ENCODE measurements at places on chromosomes 12 and 14.

- no peak for DNase-seq
These were observed 298.3 kb downstream of the SSPN start for GRCh38 chr12:26493656-26494055.

- no peak for DNase-seq
These were observed 8.2 kb upstream of the NTS start for GRCh38 chr12:85865890-85866289.

- no peak for DNase-seq
These were observed 357.4 kb upstream of the PRICKLE1 start for GRCh38 chr12:42946871-42947381.

DNA sequence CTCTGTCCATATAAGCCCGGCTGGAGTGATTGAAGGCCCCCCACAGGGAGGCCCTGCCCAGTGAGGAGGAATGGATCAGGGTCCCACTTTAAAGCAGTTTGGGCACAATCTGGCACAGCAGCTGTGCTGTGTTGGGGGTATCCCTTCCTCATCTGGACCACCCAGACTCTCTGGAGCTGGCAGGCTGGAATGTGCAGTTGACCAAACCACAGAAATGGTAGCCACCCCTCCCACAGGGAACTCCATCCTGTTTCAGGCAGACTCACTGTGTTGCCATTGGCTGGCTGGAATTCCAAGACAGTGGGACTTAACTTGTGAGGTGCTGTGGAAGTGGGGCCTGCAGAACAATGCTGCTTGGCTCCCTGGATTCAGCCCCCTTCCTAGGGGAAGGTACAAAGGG lies 53.5 kb upstream of the YARS2 start:
- DNase-seq: no peak

- DNase-seq: no peak
These were observed 31.5 kb downstream of the DTX1 start for GRCh38 chr12:113088037-113088436.

DNA sequence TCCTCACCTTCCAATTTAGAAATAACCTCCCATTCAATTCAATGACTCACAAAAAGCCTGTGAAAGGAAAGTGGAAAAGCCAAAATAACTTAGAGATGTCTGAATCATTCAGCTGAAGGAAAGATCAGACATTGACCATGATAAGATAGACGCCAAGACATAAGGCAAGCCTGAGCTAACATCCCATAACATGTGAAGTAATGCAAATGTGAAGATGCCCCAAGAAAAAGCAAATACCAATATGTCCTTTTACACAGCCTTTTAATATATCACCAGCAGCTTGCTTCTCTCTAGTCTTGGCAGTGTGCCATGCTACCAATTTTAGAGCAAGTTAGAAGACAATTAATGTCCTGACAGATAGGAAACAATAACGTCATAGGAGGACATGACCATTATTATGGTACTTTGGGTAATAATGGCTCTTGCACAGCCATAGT lies 2.4 kb upstream of the NUMB start:
- DNase-seq: no peak

DNA sequence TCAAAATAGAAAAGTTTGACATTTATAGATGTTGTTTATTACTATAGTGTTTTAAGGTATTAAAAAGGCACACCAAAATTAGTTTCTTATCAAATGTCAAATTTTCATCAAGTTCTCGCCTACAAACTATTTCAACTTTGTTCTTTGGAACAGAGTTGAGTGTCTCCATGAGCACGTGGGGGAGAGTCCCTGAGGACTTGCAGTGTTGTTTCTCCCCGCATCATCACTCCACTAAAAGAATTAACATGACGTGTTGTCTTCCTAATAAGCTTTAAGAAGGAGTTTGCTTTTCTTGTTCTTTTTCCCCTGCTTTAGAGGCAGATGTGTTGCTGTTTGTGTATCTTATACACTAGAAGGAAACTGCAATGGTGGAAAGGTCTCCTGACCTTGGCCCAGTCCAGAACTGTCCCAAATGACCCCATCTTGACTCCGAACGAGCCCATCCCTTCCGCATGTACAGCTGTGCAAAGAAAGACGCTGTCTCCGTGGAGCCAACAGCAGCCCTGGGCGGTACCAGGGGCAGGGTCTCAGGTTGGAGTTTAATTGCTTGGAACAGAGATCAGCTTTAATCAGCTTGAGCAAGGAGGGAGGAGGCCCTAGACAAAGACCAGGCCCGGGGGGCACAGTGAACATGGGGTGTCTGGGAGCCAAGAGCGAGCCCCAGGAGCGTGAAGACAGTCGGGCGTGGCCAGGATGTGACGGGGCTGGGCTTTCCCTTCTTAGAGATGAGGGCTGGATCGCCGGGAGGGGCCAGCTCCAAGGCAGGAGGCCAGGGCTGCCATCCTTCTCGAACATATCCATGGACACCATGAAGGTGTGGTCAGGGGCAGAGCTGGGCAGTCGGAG lies 215.4 kb upstream of the RTL1 start:
- no peak for DNase-seq

GRCh38 chr12:12265571-12266388 lies 1.1 kb downstream of the LRP6 start:
- DNase-seq: no peak

DNA sequence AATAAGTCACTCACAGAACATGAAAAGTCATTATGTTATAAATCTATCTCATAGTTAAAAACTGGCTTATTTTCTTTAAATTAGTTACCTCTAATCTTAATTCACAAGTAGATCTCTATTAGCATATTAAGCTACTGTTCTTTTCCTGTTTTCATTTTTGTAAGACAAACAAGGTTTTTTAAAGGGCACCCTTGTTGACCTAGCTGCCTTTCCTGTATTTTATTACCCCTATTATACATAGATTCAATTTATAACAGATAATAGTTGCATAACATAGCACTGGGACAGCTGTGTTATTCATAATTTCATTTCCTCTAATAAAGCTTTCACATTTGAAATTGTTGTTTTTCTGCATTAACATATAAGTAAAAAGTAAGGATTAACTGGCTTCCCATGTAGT lies 1500.7 kb upstream of the FLRT2 start:
- no peak for DNase-seq

- no peak for DNase-seq
These were observed 23.2 kb downstream of the MTA1 start for GRCh38 chr14:105442834-105443233.

DNA sequence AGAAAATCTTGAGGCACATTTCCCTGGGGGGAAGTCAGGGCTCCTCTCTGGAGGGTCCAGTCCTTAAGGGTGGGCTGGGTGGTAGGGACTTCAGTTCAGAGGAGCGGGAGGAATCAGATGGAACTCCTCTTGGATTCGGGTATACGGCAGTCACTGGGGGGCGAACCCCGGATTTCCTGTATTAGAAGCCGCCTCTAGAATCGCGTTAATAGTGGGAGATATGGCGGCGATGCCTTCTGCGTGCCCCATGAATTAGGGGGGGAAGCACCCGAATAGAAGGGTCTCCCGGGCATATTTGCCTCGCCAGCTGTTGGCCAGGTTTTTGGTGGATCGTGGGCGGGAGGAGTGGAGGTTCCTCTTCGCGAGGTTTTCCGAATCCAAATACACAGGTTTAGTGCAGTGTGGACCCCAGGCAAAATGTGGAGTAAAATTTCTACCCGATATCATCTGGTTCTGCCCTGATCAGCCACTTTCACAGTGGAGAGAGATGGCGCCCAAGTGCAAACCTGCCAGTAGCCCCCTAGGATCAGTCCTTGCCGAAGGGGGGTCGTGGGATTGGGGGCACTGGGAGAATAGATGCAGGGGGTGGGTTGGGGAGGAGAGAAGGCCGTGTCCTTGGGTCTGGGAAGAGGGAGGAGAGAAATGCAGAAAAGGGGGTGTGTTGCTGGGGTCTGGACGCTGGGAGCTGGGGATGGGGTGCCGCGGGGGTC lies 628 bp downstream of the MEG3 start:
- no peak for DNase-seq

GRCh38 chr14:86625637-86626036 lies 1095.7 kb downstream of the FLRT2 start:
- DNase-seq: no peak

DNA sequence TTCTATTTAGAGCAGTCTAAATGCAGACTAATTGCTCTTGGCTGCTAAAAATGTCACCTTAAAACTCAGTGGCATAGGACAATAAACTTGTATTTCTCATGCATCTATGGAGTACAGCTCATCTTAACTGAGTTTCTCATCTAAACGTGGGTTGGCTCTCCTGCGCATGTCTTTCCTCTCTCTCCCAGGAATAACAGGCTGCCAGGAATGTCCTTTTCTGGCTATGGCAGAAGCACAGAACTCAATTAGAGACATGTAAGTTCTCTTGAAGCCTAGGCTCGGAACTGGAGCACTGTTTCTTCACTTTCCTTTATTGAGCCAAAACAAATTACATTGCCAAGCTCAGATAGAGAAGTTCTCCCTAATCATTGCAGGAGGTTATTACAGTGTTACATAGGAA lies 722.3 kb upstream of the FLRT2 start:
- no peak for DNase-seq

GRCh38 chr14:78710963-78711362 lies 540.8 kb downstream of the NRXN3 start:
- DNase-seq: no peak

- DNase-seq: no peak
These were observed 2.3 kb upstream of the ADSS1 start for GRCh38 chr14:104721505-104722431.

DNA sequence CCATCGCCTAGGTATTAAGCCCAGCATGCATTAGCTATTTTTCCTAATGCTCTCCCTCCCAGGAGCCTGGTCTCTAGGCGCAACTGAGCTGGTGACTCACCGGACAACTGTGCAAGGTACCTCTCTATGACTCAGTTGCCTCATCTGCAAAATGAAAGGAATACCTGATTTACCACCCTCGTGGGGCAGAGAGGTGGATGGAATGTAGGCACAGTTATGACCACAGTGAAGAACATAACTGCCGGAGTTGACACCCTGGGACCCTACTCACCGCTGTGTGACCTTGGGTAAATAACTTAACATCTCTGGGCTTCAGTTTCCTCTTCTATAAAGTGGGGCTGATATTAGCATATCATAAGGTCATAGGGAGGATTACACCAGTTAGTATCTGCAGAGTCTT lies 22.6 kb downstream of the BCL11B start:
- no peak for DNase-seq

DNA sequence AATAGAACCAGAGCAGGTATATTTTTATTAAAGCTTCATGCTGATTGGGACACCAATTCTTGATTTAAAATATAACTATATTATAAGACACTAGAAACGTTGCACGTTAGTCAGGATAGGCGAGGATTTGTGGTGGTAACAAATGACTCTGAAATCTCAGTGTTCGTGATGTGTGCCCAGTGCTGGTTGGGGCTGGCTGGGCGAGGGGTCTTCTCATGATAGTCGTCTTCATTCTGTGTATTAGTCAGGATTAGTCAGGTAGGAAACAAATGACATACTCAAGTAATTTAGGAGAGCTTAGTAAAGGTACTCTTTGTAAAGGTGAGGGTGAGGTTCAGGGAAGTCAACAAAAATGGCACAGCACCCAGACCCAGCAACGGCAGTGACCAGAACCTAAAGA lies 73.9 kb upstream of the HIF1A start:
- no peak for DNase-seq

DNA sequence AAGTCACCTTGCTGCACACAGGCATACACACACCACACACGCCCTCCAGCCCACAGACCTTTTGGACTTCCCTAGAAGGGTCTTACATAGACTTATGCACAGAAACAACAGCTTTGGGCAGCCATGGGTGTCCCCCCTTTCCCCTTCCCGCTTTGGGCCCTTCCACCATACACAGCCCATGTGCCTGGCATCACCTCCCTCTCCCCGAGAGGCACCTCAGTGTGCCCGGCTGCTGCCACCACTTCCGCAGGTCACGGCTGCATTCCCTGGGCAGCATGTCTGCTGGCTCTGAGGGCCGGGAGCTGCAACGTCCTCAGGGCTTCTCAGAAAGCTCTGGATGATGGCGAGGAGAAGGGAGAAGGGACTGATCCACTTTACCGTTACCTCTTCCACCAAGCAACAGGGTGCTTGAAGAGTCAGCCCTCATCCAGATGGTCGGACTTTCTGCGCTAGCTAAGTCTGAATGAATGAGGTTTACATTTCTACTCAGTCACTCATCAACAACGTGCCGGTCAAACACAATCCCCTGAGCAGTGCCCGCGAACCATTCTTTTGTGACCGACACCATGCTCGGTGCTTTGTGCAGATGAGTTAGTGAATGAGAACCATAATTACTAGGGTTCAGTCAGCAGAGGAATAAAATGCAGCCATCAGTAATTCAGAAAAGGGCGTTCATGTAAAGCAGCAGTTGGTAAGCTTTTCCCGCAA lies 72.2 kb upstream of the BCL11B start:
- no peak for DNase-seq

- no peak for DNase-seq
These were observed 921.3 kb downstream of the NRXN3 start for GRCh38 chr14:79091381-79091963.

- no peak for DNase-seq
These were observed 190.1 kb upstream of the PRMT8 start for GRCh38 chr12:3300833-3301401.

DNA sequence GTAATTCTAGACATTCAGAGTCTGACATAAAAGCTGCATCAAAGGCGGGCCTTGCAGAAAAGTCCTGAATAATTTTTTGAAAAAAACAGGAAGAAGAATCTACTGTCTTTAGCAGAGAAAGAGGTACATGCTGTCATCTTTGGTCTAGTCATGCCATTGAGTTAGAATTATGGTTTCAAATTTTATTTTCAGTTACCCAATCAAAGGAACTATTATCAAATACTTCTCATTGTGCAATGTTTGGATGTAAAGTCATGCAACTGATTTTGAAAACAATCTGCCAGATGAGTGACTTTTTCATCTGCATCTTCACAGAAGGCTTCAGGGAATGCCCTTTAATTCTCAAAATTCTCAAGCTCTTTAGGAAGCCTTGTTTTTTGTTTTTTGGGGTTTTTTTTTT lies 803.5 kb downstream of the FLRT2 start:
- DNase-seq: no peak

DNA sequence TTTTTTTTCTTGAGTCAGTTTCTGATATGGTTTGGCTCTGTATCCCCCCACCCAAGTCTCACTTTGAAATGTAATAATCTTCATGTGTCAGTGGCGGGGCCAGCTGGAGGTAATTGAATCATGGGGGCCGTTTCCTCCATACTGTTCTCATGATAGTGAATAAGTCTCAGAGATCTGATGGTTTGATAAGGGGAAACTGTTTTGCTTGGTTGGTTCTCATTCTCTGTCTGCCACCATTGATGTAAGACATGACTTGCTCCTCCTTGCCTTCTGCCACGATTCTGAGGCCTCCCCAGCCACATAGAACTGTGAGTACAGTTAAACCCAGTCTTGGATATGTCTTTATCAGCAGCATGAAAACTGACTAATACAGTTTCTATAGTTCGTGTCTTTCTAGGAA lies 42.9 kb downstream of the WNK1 start:
- DNase-seq: peak; percentile 15
